ENCODE measurements at places on chromosomes 7 and 10.

DNA sequence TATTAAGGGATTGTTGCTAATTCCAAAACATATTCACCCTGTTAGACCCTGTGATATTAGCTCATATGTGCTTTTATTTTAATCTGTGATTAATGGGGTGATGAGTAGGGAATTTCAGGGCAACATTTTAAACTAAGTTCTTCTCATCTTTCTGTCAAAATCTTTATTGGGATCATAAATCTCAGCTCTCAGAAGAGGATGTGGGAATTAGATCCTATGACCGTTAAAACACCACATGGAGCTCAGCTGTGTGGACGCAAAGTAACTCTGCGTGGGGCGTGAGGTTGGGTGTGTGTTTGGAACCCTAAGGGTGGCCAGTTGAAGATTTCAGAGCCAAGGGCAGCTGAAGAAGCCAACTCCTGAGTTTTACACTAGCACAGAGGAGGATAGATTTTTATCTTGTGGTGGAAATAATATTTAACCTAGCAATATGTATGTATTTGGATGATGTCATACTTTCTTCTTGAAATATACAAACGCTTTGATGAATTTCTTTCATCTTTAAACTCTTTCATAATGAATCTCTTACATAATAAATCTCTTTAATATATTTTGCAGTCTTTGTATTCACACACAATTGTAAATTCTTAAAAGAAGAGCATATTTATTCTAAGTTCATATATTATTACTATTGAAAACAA lies 64.4 kb downstream of the EPDR1 start:
- no peak for DNase-seq

DNA sequence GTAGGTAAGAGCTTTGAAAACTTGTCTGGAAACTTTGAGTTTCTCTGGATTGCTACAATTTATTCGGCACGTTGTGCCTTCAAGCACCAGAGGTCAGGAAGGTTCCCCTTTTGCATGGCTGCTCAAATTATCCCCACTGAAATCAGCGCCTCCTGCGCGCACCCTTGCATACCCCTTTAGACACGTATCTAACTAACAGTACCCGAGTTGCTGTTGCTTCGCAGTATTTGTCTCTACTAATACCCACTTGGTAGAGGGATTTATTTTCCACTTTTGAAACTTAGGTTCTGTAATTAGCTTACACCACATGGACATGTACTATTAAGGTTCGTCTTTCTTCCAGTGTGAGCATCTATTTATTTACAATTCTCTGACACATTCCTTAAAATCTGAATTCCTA lies 1.6 kb downstream of the MEOX2 start:
- no peak for DNase-seq

DNA sequence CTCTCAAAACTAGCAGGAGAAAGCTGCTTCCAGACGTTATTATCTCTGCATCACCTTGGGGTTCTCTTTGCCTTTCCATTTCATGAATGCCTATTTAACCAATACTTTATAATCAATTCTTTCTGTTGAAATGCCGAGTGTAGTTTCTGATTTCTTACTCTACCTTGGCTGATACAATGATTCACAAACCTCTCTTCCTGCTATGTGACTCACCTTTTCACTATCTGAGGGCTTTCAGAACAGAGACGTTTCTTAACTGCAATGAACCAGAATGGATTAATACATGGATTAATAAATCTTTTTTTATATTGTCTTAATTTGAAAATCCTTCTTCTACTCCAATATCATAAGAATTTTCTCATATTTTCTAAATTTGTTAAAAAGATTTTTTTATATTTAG lies 46.4 kb upstream of the ZNF746 start:
- no peak for DNase-seq

DNA sequence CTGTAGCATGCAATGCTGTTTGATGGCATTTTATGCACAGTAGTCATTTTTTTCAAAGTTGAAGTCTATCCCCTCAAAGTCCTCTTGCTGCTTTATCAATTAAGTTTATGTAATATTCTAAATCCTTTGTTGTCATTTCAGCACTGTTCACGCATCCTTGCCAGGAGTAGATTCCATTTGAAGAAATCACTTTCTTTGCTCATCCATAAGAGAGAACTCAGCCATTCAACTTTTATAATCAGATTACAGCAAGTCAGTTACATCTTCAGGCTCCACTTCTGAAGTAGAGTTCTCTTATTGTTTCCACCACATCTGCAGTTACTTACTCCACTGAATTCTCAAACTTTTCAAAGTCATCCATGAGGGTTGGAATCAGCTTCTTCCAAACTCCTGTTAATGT lies 32.3 kb downstream of the SDHAF3 start:
- DNase-seq, result no peak

- DNase-seq, result no peak
Observed at GRCh38 chr10:116665541-116666125, 44.9 kb downstream of the PNLIPRP2 start.

DNA sequence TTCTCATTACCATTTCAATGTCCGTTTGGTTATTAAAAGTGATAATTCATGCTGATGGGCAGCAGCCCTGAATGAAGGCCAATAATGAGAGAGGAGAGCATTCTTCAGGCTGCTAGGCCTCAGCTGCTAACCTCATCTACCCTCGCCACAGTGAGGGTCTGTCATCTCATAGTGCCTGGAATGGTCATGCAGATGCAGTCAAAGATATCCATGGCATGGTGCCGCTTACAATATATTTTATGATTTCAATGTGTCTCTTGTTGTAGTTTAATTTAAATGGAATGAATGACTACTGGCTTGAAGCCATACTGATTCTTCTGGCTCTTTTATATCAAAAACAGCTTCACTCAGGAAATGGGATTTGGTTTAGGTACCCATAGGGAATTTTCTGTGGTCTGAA lies 126.9 kb downstream of the SLC16A9 start:
- no peak for DNase-seq

DNA sequence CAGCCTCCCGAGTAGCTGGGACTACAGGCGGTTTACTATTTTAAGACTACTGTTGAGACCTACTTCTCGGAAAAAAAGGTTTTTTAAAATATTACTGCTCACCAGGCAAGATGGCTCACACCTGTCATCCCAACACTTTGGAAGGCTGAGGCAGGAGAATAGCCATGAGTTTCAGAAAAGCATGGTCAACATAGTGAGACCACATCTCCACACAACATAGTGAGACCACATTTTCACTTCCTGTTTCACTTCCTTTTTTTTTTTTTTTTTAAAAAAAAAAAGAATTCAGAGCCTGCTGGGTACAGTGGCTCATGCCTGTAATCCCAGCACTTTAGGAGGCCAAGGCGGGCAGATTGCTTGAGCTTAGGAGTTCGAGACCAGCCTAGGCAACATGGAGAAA lies 46.5 kb downstream of the SVOPL start:
- DNase-seq, result no peak

GRCh38 chr10:130038611-130039109 lies 72.0 kb downstream of the C10orf143 start:
- DNase-seq, result no peak

DNA sequence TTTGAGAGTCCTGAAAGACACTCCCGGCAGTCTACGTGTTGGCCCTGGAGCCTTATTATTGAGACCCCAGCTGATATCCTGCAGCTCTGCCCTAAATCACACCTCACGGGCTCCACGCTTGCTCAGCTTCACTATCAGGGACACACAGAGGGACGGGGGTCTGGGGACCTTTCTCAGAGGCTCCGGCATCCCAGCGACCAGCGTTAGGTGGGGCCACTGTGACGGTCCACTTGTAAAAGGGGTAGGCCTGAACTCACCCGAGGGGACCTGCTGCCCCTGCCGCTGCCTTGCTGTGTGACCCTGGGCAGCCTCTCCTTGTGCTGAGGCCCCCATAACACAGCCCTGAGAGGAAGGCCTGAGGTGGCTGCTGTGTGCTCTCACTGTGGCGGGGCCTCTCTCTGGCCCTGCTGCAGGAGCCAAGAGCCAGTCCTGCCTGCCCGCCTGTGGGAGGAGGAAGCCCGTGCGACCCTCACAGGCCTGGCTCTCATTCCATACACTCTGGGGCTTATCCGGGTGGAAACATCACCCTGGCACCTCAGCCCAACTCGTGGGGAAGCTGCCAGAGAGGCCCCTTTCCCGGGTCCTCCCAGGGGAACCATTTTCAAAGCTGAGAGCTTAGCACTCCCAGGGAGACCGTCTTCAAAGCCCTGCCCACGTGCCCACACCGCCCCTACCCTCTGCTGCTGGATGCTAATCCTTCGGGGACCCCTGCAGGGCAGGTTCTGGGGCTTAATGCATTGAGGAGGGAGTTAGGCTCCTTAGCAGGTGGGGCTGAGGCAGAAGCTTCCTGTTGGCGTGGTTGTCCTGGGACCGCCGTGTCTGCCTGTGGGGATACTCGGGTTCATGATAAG lies 21.7 kb downstream of the AQP1 start:
- no peak for DNase-seq

GRCh38 chr7:1053816-1054370 lies 9.5 kb downstream of the GPR146 start:
- no peak for DNase-seq

GRCh38 chr7:157177333-157177982 lies 38.7 kb downstream of the UBE3C start:
- no peak for DNase-seq

- DNase-seq, result no peak
Observed at GRCh38 chr10:55398497-55398882, 597.5 kb upstream of the PCDH15 start.

- no peak for DNase-seq
Observed at GRCh38 chr7:104296266-104296665, 32.1 kb upstream of the LHFPL3 start.

DNA sequence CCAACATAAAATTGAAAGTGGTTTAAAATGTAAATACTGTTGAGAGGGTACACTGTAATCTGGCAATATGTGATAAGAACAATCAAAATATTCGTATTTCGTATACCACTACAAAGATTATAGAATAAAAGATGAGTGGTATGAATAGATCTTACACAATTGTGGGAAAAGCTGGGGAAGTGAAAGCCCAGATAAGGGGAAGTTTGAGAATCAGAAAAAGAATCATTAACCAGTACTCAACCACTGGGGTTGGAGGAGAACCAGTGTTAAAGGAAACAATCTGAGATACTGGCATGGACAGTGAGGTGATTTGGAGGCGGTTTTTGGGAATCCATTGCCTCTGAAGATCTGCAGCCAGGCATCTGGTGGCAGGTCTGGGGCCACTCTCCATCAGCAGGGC lies 59.7 kb upstream of the CDK14 start:
- no peak for DNase-seq

- DNase-seq, result no peak
Observed at GRCh38 chr10:117686606-117687005, 144.1 kb downstream of the EMX2 start.

GRCh38 chr10:1117651-1118050 lies 61.5 kb downstream of the WDR37 start:
- DNase-seq, result no peak

GRCh38 chr7:26369593-26369992 lies 77.9 kb downstream of the SNX10 start:
- peak; percentile 22 for DNase-seq
